Posterior cingulate gyrus (tissue), 11 donors: ENCODE measurements at places on chromosomes 11 and 22.

DNA sequence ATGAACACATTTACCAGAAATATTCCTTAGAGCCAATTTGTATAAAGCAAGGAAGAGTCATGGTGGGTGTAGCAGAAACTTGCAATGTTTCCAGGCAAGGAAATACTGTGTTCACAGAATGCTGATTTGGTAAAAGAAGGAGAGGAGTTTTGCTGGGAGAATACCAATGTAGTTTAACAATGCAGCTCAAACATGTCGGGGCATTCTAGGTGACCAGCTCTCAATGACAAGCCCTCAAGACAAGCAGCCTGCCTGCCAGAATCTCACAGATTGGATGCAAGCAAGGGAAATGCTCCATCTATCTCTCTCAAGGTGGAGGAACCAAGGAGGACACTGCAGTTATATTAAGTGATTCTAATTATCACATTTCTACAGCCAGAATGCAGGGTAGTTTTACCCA, 190.4 kb downstream of the MAML2 start:
- DNase-seq: no peak

DNA sequence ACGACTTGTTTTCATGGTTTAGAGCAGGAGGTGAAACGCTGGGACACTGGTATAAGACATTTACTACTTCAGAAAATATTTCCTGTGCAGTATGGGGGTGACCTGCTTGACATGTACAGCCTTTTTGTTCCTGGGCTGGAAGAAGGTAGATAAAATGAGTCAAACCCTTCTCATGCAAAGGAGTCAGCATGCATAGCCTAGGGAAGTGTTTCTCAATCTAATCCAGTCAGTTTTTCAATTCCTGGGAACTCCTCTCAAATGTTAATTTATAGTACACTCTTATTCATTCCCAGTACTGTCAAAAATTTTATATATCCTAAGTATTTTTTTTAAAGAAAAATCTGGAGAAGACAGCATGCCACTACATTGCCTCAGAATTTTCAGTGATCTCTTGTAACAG, 154.7 kb upstream of the GUCY1A2 start:
- no peak for DNase-seq

GRCh38 chr11:133545199-133545803, 13.0 kb upstream of the OPCML start:
- no peak for DNase-seq

- DNase-seq: no peak
Measured at GRCh38 chr11:72102631-72102945, 509 bp downstream of the LAMTOR1 start.

- DNase-seq: no peak
Measured at GRCh38 chr11:128472128-128473089, 114.9 kb downstream of the ETS1 start.

DNA sequence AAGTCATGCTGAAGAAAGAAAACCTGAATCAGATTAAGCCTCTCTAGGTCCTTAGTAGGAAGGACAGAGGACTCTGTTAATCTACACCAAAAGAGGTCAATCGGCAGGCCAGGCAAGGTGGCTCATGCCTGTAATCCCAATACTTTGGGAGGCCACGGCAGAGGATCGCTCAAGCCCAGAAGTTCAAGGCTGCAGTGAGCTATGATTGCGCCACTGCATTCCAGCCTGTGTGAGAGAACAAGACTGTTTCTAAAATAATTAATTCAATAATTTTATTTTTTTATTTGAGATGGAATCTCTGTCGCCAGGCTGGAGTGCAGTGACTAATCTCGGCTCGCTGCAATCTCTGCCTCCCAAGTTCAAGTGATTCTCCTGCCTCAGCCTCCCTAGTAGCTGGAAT, 4.5 kb downstream of the XRCC6 start:
- DNase-seq: no peak

- DNase-seq: no peak
Measured at GRCh38 chr11:80603472-80603871, 1162.6 kb upstream of the TENM4 start.

GRCh38 chr22:36759481-36760159, 16.3 kb downstream of the IFT27 start:
- DNase-seq: no peak

GRCh38 chr11:107384144-107384852, 73.3 kb downstream of the CWF19L2 start:
- DNase-seq: no peak
